Stimulated activated CD8-positive, alpha-beta memory T cell treated with anti-CD3 and anti-CD28 coated beads, Interleukin-4, amount 100 ng/mL, for 1 hour (primary cell): ENCODE measurements at places on chromosomes 1 and 21.

DNA sequence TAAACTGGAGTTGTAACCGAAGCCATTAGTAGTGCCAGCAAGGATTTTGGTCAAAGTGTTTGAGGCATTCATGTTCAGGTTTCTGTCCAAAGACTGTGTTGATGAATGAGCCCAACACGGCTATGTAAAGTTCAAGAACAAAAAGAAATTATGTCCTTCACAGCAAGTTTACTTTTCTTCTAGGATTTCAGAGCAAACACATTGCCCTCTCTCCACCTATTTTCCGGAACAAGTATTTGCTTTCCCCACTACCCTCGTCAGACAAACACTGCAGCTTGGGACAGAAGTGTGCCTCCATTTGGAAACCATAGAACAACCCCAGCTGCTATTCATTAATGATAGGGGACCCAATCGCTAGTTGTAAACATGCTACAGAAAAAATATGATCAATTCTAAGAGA, 151.4 kb upstream of the C1orf105 start:
- no peak for DNase-seq

- DNase-seq = no peak
These were observed 33.5 kb upstream of the LAPTM5 start for GRCh38 chr1:30790850-30791778.

GRCh38 chr21:30986965-30987364, 51.3 kb downstream of the KRTAP19-8 start:
- DNase-seq = no peak

DNA sequence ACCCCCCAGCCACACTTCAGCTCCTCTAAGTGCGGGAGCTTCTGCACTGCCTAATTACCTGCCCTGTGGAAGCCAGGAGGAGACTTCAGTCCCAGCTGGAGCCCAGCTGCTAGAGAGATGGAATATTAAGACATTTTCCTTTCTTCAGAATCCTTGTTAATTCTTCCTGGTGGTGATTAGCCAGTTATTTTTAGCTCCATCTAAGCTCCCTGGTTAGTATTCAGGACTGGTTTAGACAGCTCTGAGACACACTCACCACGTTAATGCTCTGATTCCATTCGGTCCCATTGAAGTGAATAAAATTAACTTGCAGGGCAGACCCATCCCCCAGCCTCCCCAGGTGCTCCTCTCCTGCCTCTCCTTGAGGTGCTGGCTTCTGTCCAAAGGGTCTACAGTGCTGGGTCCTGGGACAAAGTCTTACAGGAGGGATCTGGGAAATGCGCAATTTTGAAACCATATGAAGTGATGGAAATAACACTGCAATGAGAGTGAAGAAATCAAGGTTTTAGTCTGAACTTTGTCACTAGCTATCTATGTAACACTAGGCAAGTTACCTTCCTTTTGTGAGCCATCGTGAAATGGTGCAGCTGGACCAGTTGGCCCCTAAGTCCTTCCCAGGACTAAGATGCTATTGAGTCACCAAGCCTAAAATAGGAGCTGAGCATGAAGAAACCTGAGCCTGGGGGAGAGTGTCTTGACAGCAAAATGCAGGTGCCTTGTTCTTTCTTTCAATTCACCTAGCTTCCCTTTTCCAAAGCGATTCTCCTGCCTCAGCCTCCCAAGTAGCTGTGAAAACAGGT, 117.4 kb upstream of the ATP1A1 start:
- no peak for DNase-seq

- no peak for DNase-seq
These were observed 924 bp downstream of the HMCN1 start for GRCh38 chr1:185734929-185735700.

- no peak for DNase-seq
These were observed 173.2 kb downstream of the ROR1 start for GRCh38 chr1:63946866-63947491.

DNA sequence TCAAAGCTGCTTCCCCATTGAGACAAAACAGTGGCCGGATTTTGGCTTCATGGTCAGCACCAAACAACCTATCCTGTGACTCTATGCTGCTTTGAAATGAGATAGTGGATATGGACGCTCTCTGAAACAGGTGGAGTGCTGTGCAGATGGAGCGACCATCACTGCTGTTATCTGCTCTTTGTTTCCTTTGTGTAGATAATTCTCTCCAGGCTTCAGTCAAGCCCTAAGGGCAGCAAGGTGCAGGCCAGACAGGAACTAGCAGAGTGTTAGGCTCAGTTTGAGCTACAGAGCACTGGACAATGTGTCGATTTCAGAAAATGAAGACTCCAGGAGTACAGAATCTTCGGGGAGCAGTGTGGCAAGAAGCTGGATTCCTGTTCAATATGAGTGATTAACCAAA, 4.8 kb upstream of the IRF6 start:
- DNase-seq = no peak

GRCh38 chr21:29601047-29601446, 302.3 kb downstream of the BACH1 start:
- DNase-seq = no peak

DNA sequence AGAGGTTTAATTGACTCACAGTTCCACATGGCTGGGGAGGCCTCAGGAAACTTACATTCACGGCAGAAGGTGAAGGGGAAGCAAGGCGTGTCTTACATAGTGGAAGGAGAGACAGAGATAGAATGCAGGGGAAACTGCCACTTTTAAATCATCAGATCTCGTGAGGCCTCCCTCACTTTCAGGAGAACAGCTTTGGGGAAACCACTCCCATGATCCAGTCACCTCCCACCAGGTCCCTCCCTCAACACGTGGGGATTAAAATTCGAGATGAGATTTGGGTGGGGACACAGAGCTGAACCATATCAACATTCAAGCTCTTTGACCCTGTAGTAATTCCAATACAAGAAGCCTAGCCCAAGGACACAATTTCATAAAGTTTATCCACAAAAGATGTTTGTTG, 13.7 kb downstream of the PIGP start:
- DNase-seq = no peak

- no peak for DNase-seq
These were observed 32.4 kb upstream of the CYP4A22 start for GRCh38 chr1:47104816-47105215.
